Endodermal cell (in vitro differentiated cells): ENCODE measurements at places on chromosomes 5 and 9. TPM values are rescaled to one million over a fixed set of nuclear protein-coding genes. Genes with fewer than 3 reads are reported as not detected.

TAF11L5 gene
- total RNA-seq = not detected in 2 replicates

STKLD1 gene
- 0.95 and 1.9 TPM in 2 replicates for total RNA-seq

PROB1 gene
- 5.2 and 6.6 TPM in 2 replicates for total RNA-seq

DNA sequence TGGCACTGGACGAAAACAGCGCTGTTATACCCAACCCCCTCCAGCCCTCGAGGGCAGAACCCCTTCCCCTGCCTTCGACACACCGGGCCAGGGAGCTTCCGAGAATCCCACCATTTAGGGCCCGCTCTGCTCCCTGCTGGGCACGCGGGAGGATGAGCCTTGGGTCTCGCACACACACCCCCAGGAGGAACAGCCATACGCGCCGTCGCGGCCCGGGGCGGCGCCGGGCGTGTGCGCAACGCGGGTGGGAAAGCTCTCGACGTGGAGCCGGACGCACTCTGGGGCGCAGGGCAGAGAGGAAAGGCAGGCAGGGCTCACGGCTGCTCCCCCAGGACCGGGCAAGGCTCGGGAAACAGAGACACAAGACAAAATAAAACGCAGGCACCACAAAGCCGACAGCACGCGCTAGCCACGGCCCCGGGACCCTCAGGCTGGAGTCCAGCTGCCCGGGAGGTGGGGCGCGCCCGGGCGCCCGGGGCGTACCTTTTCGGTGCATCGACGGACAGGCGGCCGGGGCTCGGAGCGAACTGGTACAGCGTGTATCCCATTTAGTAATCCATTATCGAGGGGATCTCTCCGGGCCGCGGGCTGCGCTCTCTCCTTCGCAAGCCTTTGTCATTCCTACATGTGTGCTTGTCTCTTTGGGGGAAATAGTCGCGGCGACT is 789 bp downstream of the SEMA6A start:
- DNase-seq = peak; percentile 65

- DNase-seq = peak; percentile 40
Observed at GRCh38 chr9:120480707-120481106, 99.3 kb downstream of the CDK5RAP2 start.

DNA sequence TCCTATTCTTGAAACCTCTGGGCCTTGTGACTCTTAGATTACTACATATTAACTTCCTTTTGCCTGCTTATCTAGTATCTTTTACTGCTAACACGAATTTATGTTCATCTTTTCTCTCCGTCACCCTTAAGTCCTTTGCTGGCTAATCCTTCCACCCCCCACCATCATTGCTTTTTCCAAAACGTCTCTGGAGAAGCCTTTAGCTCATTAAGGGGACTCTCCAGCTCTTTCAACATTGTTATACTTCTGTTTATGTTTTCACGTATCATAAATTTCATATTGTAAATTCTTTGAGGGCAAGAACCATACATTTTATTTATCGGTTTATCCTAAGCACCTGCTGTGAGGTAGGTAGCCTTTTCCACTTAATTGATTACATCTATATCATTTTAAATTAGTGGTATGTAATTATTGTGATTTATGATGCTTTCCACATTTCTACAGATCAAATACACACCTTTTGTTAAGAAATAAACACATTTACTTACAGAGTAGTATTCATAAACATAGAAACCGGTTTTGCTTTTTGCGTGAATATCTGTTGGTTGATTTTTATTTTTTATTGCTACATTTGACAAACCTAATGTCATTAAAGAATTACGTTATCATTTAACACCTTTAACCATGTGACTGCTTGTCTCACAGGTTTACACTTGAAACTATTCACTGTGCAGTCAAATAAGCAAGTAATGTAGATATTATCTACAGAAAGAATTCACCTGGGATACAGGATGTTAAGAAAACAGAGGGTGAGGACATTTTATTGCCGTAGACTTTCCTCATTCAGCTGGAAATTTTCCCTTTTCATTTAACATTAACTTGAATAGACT is 15.4 kb upstream of the SNX2 start:
- DNase-seq = no peak

DNA sequence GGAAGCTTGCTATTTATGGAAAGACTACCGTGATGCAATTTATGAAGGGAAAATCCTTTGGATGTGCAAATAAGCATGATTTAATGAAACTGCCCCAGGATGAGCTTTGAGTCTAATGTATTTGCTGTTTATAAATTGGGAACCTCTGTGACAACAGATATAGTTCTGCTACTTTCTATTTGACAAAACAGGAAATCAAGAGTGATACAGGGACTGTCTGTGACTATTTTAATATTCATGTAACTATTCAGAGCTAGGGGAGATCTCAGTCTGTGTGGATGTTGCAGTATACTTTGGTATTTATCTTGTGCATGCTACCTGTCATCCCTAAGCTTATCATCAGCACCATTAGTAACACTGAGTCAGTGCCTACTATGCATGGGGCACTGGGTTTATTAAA is 132.1 kb downstream of the PDZD2 start:
- no peak for DNase-seq
